ENCODE measurements at places on chromosomes 16 and 17. TPM values are rescaled to one million over a fixed set of nuclear protein-coding genes. Genes with fewer than 3 reads are reported as not detected.

The KRT34 gene
- 1.4 TPM for total RNA-seq

The MT1G gene
- total RNA-seq: not detected

The KRTAP4-3 gene
- total RNA-seq: not detected

The GUCY2D gene
- total RNA-seq: 0.79 TPM

GRCh38 chr17:10195090-10195805, 3.2 kb downstream of the GAS7 start:
- DNase-seq: no peak

GRCh38 chr17:76940738-76941350, 72.6 kb downstream of the MGAT5B start:
- no peak for DNase-seq

DNA sequence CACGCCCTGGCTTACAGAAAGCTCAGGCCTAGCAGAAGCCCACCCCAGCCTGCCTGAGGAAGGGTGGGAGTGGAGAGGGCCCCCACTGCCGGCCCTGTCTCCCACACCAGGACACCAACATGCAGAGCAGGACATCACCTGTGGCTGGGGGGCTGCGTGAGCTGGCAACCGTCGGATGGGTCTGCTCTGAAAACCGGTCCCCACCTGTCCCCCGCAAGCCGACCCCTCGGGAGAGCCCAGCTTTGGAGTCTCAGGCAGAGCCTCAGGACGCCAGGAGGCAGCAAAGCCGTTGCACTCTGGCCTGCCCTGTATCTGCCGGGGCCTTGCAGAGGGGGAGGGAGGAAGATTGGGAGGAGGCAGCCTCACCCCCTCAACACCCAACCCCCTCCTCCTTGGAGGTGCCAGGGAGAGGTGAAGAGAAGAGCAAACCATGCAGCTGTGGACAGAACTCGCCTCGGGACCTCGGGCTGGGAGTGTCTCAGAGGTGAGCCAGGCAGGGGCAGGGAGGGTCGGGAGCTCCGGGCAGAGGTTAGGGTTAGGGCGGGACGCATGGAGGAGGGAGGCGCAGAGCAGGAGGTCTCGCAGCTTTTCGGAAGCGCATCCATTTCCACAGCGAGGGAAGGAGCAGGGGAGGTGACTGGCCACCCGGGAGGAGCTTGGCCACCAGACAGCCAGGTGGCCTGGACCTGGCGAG, 30.4 kb upstream of the ZC3H18 start:
- DNase-seq: no peak

DNA sequence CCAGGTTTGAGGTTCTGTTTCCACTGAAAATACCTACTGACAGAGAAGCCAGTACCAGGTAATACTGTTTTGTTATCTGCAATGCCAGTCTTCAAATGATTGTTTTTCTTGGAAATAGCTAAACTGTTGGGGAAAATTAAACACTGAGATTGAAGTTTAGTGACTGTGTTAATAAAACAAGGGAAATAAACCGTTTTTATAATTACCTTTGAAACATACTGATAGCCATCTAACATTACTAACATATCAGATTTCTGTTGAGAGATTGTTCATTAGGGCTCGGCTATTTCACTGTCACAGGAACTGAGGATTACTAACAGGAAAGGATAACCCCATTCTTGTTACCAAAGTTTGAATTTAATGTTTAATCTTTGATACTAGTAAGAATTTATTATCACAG, 42.1 kb downstream of the CYB5B start:
- no peak for DNase-seq

- DNase-seq: no peak
Measured at GRCh38 chr16:58120234-58120633, 8.9 kb downstream of the CFAP20 start.

Data from PC-9 (cell line).